ENCODE measurements at places on chromosomes 13 and 19.
A peak's percentile ranks its signal among the peaks of the same experiment; 100 is the strongest.

GRCh38 chr13:98922306-98922705 lies 55.6 kb downstream of the DOCK9 start:
- no peak for DNase-seq

DNA sequence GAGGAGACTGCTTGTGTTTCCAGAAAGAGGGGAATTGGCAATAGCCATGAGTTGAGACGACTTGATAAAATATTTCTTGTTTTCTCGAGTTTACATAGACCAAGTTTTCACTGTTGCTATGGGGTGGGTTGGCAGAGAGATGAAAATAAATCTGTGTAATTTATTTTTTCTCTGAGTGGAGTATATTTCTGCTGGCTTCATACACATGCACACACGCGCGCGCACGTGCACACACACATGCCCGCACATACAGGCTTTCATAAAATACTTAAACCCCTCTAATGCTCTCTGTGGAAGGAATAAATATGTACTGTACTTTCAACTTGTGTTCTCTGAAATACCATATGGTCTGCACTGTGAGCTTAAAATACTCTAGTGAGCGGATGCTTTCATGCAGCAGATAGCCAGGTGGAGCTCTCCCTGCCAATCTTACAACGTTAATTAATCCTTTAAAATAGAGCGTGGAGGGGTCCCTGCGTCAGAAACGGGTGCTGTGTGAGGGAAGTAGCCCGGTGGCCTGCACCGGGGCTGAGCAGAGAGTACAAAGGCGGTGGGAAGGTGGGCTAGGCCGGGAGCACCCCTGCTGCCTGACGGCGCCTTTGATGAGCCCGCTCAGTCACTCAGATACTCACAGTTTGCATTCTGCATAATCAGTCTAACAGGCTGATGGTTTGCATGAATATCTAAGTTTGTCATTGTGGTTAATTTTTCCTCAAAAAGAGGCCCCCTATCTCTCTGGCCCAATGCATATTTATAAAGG lies 44.1 kb downstream of the CCNE1 start:
- DNase-seq, result no peak

DNA sequence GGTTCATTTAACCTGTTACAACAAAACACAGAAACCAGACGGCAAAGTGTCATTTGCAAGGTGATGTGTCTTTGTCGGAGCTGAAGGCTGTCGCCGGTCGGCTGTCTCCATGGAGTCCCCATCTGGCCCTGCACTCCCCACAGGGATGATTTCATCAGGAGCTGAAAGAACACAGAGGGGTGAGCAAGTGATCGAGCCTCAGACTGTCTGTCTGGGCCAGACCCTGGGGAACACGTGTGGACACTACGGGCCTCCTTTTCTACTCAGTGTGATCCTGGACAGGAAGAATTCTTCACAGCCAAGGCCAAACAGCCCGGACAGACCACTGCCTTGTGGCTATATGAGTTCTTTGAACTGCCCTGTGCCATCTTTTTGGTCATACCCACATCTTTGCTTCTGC lies 85.1 kb downstream of the RNASEH2B start:
- DNase-seq, result no peak

DNA sequence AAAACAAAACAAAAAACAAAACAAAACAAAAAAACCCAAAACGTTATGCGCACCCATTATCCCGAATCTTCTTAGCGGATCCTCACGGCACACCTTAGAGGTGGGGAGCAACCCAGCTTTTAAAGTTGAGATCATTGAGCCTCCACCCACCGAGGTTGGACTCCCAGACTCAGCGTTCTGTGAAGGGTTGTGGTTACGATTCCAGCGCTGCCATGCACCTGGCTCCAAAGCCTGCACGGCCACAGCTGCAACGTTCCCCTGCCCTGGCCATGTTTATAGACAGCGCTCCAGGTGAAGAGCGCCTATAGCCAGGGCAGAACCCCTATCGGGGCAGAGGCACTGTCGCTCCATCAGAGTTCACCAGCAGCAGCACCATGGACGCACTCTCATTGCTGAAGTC lies 18.7 kb upstream of the LILRA2 start:
- DNase-seq, result no peak

- peak; percentile 21 for DNase-seq
Observed at GRCh38 chr13:20161275-20161950, 561 bp upstream of the GJA3 start.

DNA sequence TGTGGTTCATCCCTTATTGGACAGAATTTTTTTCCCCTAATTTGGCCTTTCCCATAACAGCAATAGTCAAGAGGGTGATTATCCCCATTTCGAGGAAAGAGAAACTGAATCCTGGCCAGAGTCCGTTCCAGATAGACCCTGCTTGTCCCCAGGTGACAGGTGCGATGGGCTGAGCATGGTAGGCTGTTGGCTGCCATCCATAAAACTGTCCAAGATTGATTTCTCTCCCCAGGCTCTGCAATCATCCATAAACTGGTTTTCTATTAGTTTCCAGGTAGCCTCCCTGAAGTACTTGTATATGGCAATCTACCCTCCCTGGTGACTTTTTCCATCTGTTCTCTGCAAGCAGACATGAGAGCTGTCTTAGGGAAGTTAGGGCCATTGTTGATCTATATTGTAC lies 25.4 kb downstream of the SERP2 start:
- DNase-seq, result no peak

GRCh38 chr13:46297361-46297811 lies 85.7 kb downstream of the LRRC63 start:
- DNase-seq, result no peak

DNA sequence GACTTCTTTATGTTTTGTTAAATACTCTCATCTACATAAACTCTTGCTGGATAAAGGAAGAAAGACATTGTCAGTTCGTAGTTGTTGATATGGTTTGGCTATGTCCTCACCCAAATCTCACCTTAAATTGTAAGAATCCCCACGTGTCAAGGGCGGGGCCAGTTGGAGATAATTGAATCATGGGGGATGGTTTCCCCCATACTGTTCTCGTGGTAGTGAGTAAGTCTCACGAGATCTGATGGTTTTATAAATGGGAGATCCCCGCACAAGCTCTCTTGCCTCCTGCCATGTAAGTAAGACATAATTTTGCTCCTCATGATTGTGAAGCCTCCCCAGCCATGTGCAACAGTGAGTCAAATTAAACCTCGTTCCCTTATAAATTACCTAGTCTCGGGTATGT lies 3.6 kb downstream of the ADGRE1 start:
- no peak for DNase-seq

- no peak for DNase-seq
Observed at GRCh38 chr19:42424345-42424707, 2.9 kb downstream of the LIPE start.

All from stimulated activated CD8-positive, alpha-beta memory T cell treated with anti-CD3 and anti-CD28 coated beads, Interleukin-15, amount 100 ng/mL, for 1 hour (primary cell).